ENCODE measurements at places on chromosomes 6 and 20. TPM values are rescaled to one million over a fixed set of nuclear protein-coding genes. Genes with fewer than 3 reads are reported as not detected.
A peak's percentile ranks its signal among the peaks of the same experiment; 100 is the strongest.

DNA sequence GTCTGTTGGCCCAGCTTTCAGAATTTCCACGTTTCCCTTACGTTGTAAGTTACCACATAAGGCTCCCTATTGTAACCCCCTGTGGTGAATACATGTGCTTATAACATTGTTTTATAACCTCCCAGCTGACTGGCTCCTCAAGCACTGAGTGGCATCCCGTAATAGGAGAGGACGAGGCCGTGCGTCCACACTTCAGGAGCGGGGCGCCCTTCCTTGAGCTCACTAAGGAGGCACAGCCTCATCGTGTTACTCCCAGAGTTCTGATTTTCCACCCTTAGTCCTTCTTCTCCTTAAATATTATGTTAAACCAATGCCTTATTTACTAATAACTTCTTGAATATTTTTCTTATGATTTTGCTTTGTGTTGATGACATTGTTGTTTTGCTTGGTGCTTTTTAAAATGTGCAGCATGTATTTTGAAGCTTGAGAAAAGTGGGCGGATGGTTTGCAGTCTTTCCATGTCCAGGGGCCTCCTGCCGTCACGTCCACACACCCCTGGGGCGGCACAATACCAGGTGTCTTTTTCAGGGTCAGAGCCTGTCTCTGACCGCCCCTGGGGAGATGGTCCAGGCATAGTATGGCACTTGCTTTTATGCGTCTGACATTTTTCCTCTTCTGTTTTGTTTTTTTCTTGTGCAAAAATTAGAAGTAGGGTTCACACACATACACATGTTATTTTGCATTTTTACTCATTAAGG is 181.8 kb downstream of the DLL1 start:
- peak; percentile 4 for DNase-seq
- H3K4me1 ChIP-seq: no peaks in the 10 kb centered on the region
- H3K36me3 ChIP-seq: no peaks in the 10 kb centered on the region
- no peaks in the 10 kb centered on the region for H3K27me3 ChIP-seq

DNA sequence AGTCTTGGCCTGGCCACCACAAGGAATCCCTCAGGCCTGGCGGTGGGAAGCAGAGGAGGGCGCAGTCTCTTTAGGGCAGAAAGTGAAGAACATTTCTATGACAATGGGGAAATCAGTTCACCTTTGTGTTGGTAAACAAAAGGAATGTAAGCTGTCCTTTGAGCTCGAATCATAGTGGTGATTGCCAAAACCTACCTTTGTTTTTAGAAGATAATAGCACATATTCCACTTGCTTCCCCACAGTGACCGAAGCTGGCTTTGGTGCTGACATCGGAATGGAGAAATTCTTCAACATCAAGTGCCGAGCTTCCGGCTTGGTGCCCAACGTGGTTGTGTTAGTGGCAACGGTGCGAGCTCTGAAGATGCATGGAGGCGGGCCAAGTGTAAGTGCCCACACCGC is 144.1 kb downstream of the MTHFD1L start:
- no peak overlapping the region for H3K27ac ChIP-seq
- H3K4me3 ChIP-seq: no peak overlapping the region
- H3K27me3 ChIP-seq: no peaks in the 10 kb centered on the region
- DNase-seq: no peak

GRCh38 chr6:44049163-44049988 is 77.9 kb downstream of the MRPL14 start:
- H3K4me3 ChIP-seq: no peak overlapping the region
- no peaks in the 10 kb centered on the region for H3K36me3 ChIP-seq
- no peaks in the 10 kb centered on the region for H3K27me3 ChIP-seq
- no peak overlapping the region for H3K27ac ChIP-seq
- peaks cover 4% of the 10 kb centered on the region for H3K4me1 ChIP-seq

SIGLEC1 gene
- 17.3 TPM for total RNA-seq

DST gene
- 293 TPM for total RNA-seq
